Cardiac fibroblast (primary cell): ENCODE measurements at places on chromosomes 12 and 14.

- no peak for DNase-seq
These were observed 101.1 kb downstream of the OTOGL start for GRCh38 chr12:80200414-80200813.

DNA sequence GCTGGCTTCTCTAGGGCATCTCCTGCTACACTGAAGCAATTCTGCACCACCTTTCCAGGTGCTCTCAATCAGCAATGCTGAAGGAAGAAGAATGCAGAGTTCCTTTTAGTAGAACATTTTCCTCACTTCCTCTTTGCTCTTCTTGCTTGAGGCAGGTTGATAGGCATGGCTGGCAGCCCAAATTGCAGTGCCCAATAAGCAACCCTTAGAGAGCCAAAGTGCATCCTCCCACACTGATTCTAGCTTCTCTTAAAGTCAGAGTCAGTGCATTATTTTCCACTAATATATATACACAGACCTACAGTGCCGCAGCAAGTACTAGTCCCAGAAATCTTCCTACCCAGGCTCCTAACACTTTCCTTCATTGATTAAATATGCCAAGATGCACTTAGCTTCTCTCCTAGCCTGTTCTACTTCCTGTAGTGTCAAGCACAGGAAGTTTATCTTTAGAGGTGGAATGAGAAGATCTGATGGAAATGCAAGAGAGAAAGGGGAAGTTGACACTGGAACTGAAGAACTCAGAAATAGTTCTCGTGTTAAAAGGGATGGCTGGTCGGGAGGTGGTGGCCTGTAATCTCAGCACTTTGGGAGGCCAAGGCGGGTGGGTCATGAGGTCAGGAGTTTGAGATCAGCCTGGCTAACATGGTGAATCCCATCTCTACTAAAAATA, 132.7 kb downstream of the SSPN start:
- DNase-seq: no peak

GRCh38 chr14:50057331-50057730, 59.0 kb downstream of the VCPKMT start:
- DNase-seq: no peak

DNA sequence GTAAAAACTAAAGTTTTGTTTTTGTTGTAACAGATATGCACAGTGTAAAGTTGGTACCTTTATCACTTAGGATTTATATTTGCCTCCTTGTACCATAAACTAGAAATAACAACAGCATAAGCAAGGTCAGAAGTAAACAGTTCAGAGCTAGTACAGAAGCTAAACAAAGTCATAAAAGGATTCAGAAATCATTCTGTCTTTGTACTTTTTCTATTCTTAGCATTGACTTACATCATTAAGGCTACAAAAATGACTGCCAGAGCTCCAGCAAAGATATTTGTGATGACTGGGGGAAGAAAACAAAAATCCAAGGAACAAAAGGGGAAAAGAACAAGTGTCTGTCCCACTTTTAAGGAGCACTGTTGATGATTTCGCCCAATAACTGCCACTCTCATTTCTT, 347.2 kb downstream of the CCDC91 start:
- no peak for DNase-seq

- no peak for DNase-seq
These were observed 13.1 kb downstream of the CFAP54 start for GRCh38 chr12:96502477-96502876.

DNA sequence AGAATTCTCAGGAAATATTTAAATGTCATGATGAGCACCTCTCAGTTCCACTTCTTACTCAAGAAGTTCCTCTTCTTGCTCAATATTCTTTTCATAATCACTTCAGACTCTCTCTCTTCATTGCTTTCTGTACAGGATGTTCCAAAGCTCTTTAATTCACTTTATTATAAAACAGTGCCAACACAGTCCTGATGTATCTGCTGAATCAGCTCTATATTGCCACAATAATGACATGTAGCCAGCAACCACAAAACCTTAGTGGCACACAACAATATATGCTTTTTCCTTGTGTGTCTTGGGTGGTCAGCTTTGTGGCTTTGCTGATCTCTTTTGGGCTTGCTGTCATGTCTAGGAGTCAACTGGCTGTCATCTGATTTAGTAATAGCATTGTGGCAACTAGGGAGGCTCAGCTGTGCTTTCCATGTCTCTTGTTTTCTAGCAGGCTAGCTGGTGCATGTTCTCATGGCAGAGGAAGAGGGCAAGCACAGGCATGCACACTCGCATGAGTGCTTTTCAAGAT, 52.8 kb upstream of the SLC2A13 start:
- peak; percentile 39 for DNase-seq

GRCh38 chr12:106436164-106436563, 78.6 kb downstream of the POLR3B start:
- DNase-seq: no peak

GRCh38 chr14:76768671-76769500, 7.6 kb downstream of the VASH1 start:
- no peak for DNase-seq

- DNase-seq: no peak
These were observed 49.5 kb downstream of the BEGAIN start for GRCh38 chr14:100537446-100538350.

DNA sequence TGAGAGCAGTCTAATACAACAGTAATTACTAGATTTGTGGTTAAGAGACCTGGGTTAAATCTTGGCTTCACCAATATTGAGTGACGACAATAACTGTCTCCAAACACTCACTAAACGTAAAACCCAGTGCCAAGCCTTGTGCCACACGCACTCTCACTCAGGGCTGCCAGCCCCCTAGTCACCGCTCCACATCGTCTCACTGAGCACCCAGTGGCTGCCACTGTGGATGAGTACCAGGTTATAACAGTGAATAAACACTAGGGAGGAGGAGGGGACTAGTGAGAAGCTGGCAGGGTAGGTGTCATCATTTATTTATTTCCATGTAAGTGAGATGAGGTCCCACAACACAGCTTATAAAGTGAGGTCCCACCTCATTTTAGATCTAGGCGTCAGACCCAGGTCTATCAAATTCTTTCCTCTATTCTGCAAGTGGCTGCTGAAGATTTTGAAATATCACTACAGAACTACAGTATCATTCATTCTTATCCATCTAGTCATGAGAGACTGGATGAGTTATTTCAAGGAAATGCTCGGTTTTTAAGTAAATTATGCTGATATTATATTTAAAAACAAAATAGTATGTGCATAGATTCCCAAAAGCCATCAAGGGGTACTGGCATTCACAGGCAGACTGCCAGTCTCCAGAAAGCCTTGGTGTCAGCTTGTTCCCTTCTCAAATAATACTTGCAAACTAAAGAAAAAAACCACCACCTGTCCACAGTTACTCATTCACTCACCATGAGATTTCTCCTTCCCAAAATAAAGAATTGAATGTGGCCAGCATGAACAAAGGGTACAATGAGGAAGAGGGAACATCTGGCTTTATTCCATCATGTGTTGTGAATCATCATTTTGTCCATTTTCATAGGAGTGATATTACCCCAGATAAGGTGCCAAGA, 84.0 kb downstream of the PTPN21 start:
- DNase-seq: peak; percentile 71

DNA sequence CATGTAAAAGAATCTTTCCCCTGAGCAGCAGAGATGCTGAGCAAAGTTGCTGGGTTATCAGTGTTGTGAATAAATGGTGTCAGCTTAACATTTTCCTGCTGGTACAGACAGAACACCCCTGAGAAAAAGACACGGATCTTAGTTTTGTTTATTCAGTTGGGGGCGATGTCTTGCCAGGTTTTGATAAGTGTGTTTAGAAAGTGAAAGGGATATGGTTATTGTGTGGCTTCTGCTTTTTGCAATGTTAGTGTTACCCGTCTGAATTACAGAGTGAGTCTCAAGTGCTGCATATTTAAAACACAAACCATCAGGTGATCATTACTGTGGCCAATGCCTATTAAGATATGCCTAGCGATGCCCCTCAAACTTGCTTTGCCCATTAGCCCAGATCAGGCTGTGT, 864.6 kb upstream of the SEL1L start:
- DNase-seq: no peak

GRCh38 chr12:112283546-112283945, 98.7 kb downstream of the HECTD4 start:
- DNase-seq: no peak

GRCh38 chr14:23436327-23437132, 1.1 kb upstream of the MYH7 start:
- DNase-seq: no peak
